ENCODE measurements at places on chromosomes 2 and 18.

DNA sequence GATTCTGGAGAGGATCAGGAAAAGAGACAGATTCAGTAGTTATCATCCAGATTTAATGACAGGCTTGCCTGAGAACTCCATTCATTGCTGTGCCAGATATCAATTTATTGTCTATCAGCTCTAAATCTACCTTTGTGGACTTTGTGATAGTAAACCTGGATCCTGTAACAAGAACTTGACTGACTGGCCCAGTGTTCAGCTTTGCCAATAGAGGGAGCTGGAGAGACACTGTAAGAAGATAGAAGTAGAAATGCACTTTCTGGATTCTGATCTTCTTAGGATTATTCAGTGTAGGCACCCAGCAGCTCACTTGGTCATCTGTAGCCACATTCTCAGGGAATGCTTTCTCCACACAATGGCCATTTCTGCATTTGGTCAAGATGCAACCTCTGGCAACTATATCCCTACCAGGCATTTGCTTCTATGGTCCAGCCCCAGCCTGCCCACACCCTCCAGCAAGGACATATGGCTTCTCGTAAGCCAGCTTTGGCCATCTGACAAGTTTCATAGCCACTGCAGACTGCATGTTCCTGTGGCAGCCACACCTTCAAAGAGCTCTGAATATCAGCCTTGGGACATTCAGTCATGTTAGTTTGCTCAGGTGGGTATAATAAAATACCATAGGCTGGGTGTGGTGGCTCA is 6.1 kb upstream of the SERPINB8 start:
- peak; percentile 46 for DNase-seq

GRCh38 chr18:49742316-49743116 is 70.8 kb downstream of the ACAA2 start:
- no peak for DNase-seq

- no peak for DNase-seq
Measured at GRCh38 chr2:29255004-29255403, 139.8 kb downstream of the CLIP4 start.

GRCh38 chr2:205833864-205834263 is 151.6 kb downstream of the NRP2 start:
- no peak for DNase-seq

- no peak for DNase-seq
Measured at GRCh38 chr2:205836477-205837221, 154.3 kb downstream of the NRP2 start.

- DNase-seq, result no peak
Measured at GRCh38 chr2:110854355-110855081, 122.1 kb downstream of the ACOXL start.

DNA sequence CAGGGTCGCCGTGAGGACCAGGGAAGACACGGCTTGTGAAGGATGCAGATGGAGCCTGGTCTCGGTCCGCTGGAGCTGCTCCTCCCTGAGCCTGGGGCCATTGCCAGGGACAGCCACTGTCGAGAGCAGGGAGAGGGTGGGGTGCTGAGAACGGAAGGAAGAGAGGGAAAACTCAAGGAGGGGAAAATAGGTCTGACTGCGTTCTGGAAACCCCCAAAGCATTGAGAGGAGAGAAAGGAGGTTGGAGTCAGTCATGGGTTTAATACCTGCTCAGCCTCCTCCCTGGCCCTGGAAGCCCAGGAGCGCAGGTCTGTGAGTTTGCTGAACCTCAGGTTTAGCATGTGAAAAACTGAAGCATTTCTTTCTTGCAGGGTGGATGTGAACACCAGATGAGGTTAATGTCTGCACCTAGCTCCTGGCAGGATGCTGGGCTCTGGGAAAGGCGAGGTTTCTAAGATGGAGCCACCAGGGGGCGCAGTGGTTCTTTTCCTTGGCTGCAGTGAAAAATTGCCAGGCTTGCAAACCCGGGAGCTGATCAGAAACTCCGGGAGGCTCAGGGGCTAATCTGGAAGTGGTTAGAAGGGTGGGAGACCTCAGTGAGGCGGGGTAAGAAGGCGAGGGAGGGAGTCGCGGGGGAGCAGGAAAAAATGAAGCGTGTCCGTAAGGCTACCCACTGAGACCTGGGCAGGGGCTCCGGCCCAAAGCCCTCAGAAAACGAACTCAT is 33.6 kb upstream of the RNF149 start:
- DNase-seq, result peak; percentile 71

GRCh38 chr2:171531291-171531690 is 9.0 kb downstream of the CYBRD1 start:
- DNase-seq, result no peak

- no peak for DNase-seq
Measured at GRCh38 chr18:60910534-60910933, 422.7 kb upstream of the CDH20 start.

Measured in PC-9 (cell line).